ENCODE measurements at places on chromosomes 11 and 22.

GRCh38 chr11:35318977-35319925, 100.1 kb downstream of the SLC1A2 start:
- no peak for DNase-seq

DNA sequence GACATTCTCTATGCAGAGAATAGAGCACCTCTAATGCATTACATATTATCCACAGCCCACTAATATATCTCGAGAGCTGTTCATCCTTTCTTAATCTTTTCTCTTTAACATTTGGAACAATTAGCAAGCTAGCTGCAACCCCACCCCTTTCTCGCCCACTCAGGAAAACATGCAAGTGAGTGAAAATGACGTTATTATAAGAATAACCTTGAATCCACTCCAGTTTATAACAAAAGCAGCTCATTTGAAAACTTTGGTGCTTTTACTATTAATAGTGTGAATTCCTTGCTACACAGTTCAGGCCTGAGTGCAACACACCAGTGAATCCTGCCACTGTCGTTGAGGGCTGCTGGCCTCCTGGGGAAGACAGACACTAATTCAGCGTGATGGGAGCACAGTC, 63.3 kb upstream of the BMAL1 start:
- DNase-seq = no peak

DNA sequence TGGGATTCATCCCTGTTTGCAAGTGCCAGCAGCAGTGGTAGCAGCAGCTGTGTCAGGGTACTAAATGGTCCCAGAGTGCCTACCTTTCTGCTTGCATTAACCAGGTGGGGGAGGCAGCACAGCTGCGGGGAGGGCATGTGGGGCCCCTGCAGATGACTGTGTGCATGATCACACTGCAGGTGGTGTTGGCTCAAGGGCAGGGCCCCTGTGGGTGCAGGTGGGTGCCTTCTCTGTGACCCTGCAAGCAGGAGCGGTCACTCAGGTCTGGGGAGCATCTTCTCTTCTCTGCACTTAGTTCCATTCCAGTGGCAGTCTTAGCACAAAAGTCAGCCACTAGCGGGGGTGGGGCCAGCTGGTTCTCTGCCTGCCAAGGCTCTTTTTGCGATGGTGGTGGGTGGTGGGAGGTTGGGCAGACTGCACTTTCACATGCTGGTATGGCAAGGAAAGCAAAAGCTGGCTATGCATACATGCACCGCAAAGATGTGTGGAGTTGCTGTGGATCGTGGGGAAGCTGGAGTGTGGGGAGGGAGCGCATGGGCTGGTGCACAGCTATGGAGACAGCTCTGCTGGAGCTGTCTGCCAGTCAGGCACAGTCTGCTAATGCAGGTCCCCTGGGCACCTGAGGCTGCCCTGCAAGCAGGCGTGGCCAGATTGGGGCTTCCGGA, 157.1 kb downstream of the DYNC2H1 start:
- DNase-seq = no peak

DNA sequence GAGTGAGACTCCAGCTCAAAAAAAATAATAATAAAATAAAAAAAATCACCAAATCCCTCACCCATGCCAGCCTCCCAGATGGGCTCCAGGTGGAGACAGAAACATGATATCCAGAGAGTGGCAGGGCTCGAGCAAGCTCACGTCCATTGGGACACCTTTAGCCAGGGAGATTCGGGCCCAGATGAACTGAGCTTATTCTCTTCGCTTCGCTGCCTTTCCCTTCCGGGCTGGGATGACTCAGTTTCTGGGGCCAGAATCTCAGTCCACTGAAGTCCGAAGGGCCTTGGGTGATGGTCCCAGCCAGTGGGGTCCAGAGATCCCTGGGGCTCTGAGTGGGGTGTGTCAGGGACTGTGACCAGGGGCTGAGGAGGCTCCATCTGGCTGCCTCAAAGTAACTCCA, 23.0 kb upstream of the MYEOV start:
- DNase-seq = no peak

DNA sequence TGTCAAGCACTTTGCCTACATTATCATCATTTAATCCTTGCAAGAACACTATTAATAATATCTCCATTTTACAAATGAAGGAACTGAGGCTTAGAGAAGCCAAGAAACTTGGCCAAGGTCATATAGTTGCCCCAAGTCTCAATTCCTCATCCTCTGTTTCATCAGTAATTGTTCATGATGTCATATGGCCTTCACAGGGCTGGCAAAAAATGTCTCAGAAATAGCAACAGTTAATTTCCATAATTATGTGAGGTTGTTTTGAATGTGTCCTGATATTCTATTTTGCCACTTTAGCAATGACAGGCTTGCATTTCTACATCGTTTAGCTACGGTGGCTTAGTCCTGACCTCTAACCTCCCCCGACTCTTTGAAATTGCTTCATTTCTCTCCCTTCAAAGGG, 20.6 kb upstream of the TRIM44 start:
- DNase-seq = no peak

DNA sequence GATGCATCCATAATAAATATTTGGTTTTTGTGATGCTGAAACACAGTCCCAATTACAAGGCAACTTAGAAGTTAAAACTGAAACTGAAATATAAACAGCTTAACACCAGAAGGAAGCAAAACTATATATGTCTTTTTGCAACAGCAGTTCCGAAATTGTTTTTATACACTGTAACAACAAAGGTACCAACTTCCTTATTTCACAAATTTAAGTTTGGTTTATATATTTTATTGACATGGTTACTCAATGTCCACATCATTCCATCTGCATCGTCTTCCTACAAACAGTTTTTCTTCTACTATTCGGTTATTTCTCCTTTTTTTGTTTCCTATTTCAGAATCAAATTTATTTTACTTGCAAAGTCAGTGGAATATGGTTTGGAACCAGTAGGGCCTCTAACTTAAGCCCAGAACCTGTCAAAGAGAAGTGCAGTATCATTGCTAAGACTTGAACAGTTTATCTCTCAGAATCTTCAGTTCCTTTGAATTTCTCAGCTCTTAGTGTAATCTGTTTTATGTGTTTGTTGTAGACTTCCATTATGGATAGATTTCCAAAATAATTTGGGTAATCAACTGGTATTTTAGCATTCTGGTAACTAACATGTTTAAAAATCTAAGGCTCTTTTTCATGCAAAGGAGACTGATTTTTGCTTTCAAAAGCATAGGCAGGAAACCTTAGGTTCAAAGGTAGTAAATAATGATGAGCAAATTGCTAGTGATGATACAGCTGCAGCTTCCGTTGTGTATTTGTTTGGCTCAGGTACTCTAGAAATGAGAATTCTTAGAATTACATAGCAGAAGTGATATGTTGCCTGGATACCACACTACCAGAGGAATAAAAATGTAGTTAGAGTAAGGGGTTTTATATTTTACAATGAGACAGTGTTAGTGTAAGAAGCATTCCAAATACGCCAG, 8.2 kb upstream of the HSPA8 start:
- DNase-seq = no peak

GRCh38 chr11:77814848-77815247, 5.7 kb downstream of the RSF1 start:
- DNase-seq = no peak

DNA sequence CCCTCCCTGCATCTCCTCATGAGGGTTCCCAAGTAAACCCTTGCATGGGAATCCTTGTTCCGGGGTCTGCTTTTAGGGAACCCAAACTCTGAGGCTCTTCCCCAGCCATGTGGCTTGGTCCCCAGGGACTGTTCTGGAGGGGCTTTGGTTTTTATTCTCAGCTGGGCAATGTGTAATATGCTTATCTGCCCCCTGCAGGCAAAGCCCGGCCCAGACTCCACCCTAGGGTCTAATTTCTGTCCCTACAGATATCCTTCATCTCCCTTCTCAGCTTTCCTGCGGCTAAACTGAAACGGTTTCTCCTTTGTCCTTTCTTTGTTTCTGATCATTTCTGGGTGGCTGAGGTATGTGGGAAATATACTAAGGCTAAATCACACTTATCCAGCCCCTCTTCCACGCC, 37.1 kb downstream of the TST start:
- DNase-seq = no peak

DNA sequence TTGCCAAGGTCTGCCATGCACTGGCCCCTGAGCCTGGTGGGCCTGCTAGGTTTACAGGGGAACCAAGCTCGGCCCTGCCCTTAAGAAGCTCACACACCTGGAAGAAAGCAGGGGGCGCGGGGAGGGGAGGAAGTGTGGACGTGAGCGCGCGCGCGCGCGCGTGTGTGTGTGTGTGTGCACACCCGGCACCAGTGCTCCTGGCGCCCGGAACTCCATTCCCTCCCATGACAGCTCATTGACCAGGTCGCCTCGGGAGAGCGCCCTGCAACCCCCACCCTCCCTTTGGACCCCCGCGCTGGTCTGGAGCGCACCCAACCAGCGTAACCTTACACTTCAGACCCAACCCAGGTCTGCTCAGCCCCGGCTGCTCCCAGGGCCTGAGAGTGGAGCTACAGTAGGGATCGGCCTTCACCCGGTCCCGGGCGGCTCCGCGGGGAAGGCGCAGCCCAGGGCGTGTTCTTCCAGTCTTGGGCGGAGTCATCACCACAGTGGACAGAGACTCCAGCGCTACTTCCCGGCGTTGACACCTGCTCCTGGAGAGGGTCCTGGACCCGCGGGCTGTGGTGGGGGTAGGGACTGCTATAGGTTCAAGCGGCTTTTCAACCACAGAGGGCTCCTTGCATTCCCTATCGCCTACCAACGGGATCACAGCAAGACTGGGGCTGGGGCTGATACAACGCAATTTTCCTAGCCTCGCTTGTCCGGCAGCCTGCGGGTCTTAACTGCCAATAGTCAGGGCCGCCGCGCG, 1.5 kb downstream of the GALNT18 start:
- DNase-seq = no peak

- DNase-seq = no peak
Observed at GRCh38 chr11:86396396-86396795, 21.7 kb downstream of the CCDC81 start.

DNA sequence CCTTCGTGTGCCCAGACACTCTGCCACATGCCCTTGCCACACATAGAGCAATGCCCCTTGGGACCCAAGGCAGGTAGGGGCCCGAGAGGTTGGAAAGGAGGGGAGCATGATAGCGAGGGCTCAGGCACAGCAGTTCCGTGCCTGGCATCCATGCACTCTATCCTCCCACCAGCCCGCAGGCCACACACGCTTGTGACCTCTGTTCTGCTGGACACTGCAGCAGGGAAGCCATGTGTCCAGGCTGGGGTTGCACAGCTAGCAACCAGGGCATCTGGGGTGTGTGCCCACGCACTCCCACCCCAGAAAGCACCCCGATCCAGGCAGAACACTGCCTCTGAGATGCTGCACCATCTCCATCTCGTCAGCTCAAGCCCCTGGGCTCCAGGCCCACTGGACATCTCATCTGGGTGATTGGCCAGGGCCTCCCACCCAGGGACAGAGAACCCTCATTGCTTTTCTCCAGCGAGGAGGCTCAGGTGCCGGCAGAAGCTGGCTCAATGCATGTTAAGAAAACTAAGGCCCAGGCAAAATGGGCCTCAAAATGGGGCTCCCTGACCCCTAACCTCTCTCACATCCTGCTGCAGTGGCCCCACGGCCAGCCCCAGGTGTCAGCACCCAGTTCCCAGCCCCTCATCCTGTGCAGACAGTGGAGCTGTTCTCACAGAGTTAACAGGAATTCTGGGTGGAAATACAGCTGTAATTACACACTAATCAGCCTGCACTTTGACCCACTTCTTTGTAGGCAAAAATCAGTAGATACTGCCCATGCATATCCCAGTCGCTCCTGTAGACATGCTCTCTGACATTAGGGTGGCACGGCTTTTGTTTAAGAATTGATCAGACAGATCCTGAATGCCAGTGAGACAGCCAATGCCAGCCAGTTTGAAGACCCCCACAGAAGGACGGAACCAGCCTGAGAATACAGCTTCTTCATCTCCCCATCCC, 173.9 kb upstream of the B3GAT1 start:
- no peak for DNase-seq

GRCh38 chr11:121109916-121110586, 9.0 kb downstream of the TECTA start:
- DNase-seq = no peak

- no peak for DNase-seq
Observed at GRCh38 chr11:3169255-3170043, 4.3 kb upstream of the OSBPL5 start.

DNA sequence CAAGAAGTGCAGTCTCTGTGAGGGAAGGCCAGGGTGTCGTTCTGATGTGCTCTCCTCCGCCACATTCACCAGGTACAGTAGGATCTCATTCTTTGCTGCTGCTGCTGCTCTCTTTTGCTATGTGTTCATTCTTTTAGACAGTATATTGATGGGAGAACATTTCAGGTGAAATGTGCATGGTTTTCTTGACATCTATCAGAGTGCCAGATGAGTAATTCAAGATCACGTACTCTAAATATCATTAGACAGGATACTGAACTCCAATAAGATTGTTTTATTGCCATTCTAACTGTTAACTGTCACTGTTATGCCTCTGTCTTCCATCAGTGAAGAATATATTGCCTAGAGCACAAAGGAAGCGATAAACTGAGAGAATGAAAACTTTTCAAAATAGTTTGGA, 771.0 kb upstream of the ARHGAP42 start:
- no peak for DNase-seq

Data from Jurkat, Clone E6-1 (cell line).